ENCODE measurements at places on chromosomes 16 and 17.

DNA sequence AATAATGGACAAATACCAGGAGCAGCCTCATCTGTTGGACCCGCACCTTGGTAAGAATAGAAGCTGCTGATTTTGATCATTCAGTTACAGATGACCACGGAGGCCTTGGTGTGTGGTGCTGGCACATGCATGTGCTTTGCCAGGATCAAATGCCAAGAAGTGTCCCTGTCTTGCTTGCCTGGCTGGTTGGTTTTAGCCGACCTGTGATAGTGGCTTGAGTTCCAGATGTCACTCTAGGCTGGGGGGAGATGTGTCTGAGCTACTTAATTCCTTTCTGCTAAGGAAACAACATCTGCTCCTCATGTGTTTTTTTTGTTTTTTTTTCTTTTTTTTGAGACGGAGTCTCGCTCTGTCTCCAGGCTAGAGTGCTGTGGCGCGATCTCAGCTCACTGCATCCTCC lies 4.3 kb downstream of the TBCD start:
- no peak for DNase-seq

DNA sequence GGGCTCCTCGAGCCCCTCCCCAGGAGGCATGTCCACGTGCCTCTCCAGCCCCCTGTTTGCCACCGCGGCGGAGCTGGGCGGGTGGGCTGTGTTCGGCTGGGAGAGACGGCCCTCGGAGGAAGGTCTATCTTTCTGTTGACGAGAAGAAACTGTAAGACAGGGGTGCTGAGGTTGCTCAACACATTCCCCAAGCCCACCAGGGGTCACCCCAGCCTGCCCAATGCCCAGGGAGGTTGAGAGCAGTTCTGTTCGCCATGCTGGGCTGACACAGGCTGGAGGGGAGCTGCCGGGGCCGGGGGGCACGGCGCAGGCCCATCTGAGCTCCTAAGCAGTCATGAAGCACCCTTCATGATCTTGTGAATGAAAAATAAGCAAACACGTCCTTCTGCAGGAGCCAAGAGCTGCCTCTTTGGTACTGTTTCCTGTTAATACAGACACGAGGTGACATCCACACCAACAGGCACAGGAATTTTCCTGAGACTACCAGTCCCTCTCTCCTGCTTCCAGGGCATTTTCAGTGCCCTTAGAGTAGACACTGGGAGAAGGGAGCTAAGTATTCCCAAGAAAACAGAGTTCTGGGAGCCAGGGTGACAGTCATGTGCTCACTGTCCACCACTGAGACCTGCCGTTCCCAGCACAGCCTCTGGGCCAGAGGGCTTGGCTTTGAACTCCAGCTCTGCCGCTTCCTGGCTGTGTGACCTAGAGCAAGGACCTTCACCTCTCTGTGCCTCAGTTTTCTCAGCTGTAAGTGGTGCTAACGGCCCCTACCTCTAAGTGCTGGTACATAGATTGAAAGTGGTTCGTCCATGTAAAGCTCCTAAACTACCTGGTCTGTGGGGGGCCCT lies 9.2 kb downstream of the UBALD2 start:
- DNase-seq: no peak

GRCh38 chr17:19739241-19740201 lies 8.6 kb downstream of the ALDH3A1 start:
- DNase-seq: no peak

GRCh38 chr17:76092526-76093413 lies 10.8 kb downstream of the EXOC7 start:
- DNase-seq: no peak

GRCh38 chr16:49576941-49577340 lies 203.3 kb downstream of the C16orf78 start:
- DNase-seq: no peak

- DNase-seq: no peak
Measured at GRCh38 chr17:81999587-81999975, 22.2 kb downstream of the ASPSCR1 start.

GRCh38 chr16:82684256-82684655 lies 57.5 kb downstream of the CDH13 start:
- no peak for DNase-seq

DNA sequence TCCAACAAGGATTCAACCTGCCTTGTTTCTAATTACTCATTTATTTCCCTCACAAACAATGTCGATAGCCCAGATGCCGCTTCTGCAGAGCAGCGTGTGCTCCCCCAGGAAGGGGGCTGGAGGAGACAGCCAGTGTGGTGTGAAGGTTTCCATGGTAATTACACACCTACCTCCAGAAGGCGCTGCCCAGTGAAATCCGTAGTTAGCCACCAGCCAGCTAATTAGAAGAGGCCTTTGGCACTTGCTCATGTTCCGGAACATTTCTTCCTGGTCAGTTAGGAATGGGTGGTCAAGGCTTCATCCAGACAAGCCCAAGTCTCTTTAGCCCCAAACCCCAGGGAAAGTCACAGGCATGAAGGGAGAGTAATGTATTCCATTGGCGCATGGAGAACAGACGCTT lies 342.5 kb upstream of the C16orf82 start:
- DNase-seq: no peak

DNA sequence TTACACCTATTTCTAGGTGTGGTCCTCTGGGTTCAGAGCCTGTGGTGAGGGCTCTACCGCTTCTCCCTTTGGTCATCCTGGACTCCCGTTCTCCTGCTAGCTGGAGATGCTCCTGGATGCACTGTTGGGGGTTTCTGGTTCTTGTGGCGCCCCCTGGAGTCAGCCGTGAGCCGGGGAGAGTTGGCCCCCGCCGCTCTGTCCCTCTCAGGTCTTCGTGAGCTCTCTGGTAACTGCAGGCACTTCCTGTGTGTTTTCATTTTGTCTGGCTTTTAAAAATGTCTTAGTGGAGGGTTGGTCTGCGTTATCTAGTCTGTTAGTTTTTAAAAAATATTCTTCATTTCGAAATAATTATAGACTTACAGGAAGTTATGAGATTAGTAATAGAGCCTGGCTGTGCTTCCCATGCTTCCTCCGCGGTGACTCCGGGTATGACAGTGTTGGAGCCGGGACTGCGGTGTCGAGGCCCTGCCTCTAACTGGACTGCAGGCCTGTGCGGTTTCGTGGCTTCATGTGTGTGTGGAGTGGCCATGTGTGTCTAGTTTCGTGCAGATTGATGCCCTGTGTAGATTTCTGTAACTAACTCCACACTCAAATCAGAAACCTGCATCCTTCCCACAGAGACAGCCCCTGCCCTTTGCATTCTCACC lies 78.0 kb upstream of the ZNF750 start:
- no peak for DNase-seq

DNA sequence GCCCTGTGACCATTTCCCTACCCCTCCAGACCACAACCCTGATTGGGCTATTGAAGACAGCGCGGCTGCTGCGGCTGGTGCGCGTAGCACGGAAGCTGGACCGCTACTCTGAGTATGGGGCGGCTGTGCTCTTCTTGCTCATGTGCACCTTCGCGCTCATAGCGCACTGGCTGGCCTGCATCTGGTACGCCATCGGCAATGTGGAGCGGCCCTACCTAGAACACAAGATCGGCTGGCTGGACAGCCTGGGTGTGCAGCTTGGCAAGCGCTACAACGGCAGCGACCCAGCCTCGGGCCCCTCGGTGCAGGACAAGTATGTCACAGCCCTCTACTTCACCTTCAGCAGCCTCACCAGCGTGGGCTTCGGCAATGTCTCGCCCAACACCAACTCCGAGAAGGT lies 12.5 kb downstream of the KCNH6 start:
- DNase-seq: no peak

DNA sequence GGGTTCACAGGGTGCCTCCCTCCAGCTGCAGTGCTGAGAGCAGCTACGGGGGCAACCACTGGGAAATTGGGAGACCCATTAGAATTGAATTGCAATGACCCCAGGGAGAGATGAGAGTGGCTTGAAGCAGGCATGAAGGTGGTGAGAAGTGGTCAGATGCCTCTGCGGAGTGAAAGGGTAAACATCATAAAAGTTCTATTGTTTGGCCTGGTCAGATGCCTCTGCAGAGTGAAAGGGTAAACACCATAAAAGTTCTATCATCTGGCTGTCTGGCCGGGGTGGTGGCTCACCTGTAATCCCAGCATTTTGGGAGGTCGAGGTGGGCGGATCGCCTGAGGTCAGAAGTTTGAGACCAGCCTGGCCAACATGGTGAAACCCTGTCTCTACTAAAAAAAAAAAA lies 53.5 kb downstream of the TNFRSF13B start:
- DNase-seq: no peak

GRCh38 chr17:40611840-40612474 lies 35.7 kb downstream of the SMARCE1 start:
- no peak for DNase-seq

DNA sequence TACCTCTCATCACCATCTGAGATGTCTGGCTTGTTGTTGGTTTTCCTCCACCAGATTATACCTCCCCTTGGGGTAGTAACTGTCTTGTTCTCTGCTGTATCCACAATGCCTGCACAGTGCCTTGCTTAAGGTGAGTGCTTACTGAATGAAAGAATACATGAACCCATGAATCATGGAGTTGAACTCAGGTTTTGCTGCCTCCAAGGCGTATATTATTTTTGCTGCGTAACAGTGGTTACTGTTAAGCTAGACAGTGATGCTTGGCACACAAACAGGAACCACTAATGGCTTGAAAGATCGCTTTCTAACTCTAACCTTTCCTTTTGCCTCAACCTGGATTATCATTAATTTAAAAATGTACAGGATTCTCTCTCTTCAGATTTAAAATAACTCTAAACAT lies 695.8 kb downstream of the TOX3 start:
- no peak for DNase-seq

GRCh38 chr17:45812102-45812501 lies 28.0 kb downstream of the CRHR1 start:
- no peak for DNase-seq

DNA sequence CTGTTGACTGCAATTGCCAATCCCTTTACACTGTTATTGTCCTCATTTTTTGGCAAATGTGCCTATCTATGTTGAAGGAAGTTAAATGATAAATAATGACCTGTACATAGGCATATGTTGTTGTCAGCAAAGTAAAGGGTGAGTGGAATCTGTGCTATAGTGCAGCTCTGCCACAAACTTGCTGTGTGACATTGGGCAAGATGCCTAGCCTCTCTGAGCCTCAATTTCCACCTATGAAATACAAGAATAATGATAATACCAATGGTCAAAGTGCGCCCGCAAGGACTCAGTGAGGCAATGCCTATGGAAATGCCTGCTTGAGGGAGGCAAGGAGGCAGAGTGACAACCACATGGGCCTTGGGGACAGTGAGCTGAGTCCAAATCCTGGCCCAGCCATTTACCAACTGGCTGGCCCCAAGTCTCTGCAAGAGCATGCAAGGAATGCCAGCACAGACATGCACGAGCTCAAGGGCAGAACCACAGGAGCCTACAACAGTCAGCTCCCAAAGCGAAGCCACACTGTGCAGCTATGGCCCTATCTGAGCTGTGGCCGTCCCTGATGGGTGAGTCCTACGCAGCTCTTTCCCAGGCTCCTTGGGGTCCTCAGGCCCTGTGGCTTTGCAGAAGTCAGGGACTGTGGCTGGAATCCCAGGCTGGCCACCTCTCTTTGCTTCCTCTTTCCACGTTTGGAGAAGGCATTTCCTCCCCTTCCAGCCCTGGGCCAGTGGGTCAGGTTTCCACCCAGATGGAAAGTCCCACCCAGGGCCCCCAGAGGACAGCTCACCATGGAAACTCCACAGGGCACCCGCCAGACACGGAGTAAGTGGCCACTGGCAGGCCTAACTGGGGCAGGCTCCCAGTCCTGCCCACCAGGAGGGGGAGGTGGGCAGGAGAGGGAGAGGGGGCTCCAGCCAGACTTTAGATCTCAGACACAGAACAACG lies 82.1 kb downstream of the ZNF423 start:
- DNase-seq: no peak

- peak; percentile 33 for DNase-seq
Measured at GRCh38 chr16:31869511-31870201, 4.0 kb upstream of the ZNF267 start.

GRCh38 chr17:44384823-44385286 lies 4.6 kb downstream of the ITGA2B start:
- no peak for DNase-seq

- no peak for DNase-seq
Measured at GRCh38 chr17:78449983-78450595, 71.6 kb downstream of the PGS1 start.

- no peak for DNase-seq
Measured at GRCh38 chr17:80924807-80925610, 66.6 kb upstream of the CHMP6 start.

DNA sequence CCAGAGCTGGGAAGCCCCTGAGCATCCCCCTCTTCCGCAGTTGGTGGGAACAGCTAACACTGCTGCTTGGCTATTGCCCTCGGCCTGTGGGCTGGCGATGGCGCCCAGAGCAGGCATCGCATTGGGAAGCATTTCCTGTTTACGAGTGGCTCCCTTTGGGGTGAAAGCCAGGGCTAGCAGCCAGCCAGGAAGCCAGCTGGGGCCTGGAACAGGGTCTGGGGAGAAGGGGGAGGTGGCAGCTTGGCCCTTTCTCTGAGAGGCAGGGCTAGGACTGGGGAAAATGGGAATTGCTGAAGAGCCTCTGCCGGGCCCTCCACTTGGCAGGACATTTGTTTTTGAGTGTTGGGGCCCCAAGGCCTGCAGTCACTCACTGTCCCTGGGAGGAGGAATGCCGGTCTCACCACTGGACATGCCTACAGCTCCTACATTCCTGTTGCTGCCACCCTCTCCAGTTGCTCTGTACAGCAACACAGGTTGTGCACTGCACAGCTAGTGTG lies 2.4 kb upstream of the MTSS2 start:
- peak; percentile 86 for DNase-seq

GRCh38 chr16:75745823-75746222 lies 19.5 kb upstream of the CPHXL start:
- no peak for DNase-seq

- DNase-seq: no peak
Measured at GRCh38 chr16:67027046-67027445, 1.9 kb upstream of the CBFB start.

- no peak for DNase-seq
Measured at GRCh38 chr17:83067718-83068261, 11.6 kb upstream of the METRNL start.

DNA sequence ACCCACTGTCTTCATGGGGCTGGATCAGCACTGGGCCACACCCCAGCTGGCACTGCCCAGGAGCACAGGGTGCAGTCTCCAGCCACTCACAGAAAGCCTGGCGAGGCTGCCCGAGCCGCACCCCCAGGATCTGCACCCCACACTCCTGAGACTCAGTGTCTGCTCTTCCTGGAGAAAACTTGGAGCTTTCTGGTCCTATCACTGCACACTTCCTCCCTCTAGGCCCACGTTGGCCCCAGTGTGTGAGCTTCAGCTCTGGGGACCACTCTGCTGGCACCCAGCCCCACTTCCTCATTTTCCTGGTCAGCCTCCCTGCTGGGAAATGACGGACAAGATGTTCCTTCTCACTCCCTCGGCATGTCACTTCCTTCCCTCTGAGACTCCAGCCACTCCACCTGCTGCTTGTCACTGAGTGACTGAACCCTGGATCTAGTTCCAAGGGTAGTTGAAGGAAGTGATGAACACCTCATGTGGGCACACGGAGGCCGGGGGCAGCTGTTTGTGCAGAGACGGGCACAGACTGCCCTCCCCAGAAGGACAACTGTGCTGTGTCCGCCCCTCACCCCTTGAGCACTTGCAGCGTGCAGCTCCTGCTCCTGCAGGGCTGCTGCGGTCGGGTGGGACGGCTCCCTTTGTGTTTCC lies 29.0 kb downstream of the ZC3H18 start:
- peak; percentile 49 for DNase-seq

GRCh38 chr17:27631411-27631760 lies 398 bp downstream of the LGALS9 start:
- DNase-seq: no peak

All from hippocampal formation (tissue), 2 donors.